ENCODE measurements at places on chromosomes 7 and 10.

DNA sequence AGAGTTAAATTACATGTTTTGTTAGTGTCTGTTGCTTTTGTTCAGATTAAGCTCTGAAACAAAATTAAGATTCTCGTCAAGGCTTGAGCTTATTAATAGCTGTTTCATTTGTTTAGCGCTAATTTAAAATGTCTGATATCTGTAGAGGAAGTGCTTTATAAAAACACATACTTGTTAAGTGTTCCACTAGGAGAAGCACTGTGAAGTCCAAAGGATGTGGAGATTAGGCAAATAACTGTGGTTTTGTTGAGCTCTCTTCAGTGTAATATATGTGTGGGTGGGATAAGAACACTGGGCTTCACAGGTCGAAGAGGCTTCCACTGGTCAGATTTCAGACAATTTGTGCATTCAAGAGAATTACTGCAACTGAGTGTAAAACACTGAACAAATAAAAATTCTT is 242.0 kb downstream of the AUTS2 start:
- no peak for DNase-seq

- no peak for DNase-seq
Observed at GRCh38 chr7:82395147-82395546, 48.4 kb downstream of the CACNA2D1 start.

DNA sequence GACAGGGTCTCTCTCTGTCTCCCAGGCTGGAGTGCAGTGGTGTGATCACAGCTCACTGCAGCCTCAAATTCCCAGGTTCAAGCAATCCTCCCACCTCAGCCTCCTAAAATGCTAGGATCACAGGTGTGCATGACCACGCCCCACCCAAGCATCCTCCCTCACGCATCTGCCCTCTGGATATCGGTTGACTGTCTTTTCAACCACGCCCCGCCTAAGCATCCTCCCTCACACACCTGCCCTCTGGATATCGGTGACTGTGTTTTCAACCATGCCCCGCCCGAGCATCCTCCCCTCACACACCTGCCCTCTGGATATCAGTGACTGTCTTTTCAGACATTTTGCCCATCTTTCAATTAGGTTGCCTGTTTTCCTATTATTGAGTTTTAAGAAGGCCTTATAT is 140.5 kb downstream of the MAD1L1 start:
- DNase-seq, result no peak

GRCh38 chr10:90592638-90593302 is 265.1 kb downstream of the HTR7 start:
- DNase-seq, result no peak

DNA sequence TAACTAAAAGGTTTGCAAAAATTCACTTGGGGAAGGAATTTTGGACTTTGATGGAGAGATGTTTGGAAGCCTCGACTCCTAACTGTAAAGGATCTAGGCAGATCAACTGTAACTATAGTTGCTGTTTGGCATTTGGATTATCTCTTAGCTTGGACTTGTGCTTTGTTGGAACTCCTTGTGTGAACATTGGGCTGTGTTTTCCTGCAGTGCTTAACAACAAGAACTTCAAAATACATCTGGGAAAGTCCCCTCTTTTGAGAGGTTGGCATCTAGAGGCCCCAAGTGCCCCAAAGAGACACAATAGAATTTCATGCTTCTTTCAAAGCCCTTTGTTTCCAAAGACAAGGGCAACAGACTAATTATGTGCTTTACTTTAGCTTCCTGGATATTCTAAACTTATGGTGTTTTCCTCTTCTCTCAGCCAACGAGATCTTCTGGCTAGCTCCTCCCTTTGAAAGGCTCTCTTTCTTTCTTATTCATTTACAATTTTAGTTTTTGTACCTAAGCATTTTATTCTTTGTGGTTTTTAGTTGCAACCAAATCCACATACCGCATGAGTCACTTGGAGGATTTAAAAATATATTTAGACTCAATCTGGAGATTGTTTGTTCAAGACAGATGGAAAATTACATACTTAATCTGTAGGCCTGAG is 11.6 kb downstream of the ABCA13 start:
- DNase-seq, result no peak

GRCh38 chr10:32982911-32983909 is 25.2 kb upstream of the ITGB1 start:
- DNase-seq, result no peak

DNA sequence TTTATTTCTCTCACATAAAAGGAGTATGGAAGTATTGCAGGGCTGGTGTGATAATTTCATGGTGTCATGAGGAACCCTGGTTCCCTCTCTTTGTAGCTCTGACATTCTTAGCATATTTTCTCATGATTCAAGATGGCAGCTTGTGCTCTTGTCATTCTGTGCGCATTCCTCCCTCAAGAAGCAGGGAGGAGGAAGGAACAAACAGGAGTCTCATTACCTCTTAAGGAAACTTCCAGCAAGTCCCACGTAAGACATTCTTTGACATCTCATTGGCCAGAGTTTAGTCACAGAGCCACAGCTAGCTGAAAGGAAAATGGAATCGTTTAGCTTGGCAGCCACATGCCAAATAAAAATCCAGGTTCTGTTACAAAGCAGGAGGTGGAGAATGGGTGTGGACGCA is 546.8 kb downstream of the LRMDA start:
- no peak for DNase-seq

DNA sequence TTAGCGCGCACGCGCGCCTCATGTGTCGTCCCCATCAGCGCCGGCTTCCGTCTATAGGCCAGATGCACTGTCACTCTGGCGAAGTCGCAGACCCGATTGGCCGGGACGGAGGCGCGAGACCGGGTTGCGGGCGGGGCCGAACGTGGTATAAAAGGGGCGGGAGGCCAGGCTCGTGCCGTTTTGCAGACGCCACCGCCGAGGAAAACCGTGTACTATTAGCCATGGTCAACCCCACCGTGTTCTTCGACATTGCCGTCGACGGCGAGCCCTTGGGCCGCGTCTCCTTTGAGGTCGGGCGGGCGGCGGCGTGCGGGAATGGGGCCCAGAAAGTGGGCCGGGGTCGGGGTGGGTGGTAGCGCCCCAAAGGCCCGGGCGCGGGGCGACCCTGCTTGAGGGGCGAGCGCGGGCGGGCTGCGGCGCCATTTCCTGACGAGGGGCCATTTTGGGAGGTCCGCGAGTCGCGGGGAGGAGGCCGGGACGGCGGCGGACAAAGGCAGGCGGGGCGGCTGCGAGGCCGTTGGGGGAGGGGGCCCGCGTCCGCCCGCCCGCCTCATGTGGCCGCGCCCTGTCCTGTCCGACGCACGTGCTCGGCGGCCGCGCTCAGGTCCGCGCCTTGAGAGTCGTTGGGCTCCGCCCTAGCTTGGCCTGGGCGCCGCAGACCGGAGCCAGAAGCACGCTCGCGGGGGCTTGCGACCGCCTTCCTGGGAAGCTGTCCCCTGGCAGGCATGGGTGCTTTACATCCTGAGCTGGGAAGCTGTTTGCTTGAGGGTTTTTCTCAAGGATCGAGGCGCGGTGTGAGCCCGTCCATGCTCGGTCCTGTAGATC is at the start of gene PPIA:
TSS of gene PPIA (plus strand) at position 178 of the 825 bp plus-strand sequence. CDS start at position 222, 44 bp downstream.
- DNase-seq, result peak; percentile 98

DNA sequence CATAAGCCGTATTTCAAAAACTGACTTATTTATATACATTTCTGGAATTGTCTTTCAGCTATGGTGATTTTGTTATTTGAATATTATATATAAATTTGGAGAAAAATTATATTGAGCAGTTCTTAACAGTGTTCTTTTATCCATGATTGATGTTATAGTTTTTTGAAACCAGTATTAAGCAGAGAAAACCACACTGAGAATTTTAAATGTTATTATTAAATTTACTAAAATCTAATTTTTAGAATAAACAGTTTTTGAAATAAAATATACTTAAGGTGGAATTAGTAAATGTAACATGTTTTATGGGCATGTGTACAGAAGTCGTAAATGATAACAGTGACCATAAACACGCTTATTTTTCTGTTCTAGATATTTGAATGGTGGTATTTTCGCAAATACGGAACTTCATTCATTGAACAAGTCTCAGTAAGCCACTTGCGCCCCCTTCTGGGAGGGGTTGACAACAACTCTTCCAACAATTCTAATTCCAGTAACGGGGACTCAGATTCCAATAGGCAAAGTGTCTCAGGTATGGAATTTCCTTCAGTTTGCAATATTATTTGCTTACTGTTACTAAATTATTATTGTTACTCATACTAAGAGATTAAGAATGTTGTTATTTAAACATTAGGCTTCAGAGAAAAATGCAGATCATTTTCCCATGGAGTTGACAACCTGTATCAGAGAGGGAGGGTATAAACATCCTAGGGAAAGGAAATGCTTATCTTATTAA is 166.1 kb downstream of the ST7 start:
- peak; percentile 58 for DNase-seq

- DNase-seq, result no peak
Observed at GRCh38 chr7:80481196-80481884, 30.5 kb downstream of the GNAT3 start.

- DNase-seq, result no peak
Observed at GRCh38 chr7:140165422-140165821, 11.4 kb downstream of the KDM7A start.

DNA sequence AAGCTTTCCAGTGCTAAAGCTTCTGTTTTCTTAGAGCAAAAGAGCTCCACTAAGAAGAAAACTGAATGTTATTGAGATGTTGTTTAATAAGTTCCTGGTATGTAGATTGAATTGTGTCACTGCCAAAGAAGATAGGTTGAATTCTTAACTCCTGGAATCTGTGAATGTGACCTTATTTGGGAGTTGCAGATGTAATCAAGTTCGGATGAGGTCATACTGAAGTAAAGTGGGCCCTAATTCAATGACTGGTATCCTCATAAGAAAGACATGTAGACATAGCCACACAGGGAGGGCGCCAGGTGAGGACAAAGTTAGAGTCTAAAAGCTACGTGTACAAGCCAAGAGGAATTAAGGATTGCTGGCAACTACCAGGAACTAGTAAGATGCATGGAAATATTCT is 732.1 kb upstream of the C7orf33 start:
- no peak for DNase-seq

- DNase-seq, result no peak
Observed at GRCh38 chr10:70551466-70551865, 51.1 kb downstream of the PRF1 start.

- DNase-seq, result no peak
Observed at GRCh38 chr7:1459920-1460820, 900 bp upstream of the MICALL2 start.

DNA sequence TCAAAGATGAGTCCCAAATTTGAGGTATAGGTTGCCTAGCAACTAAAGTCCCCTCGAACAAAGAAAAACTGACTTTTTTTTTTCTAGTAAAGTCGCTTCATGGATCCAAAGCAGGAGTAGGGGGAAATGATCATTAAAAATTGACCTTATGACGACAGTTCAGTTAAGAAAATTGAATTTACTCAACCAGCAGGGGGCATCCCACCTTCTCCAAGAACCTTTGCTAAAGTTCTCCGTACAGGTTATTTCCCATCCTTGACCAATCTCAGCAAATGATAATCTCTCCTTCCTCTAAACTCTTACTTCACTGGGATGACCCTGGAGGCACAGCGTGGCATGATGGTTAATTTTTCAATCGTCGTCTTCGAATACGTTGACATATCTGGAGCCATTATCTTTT is 228.3 kb downstream of the CALN1 start:
- no peak for DNase-seq

GRCh38 chr7:94656925-94657731 is 1.2 kb upstream of the SGCE start:
- no peak for DNase-seq

GRCh38 chr7:146262527-146262926 is 145.9 kb downstream of the CNTNAP2 start:
- no peak for DNase-seq

DNA sequence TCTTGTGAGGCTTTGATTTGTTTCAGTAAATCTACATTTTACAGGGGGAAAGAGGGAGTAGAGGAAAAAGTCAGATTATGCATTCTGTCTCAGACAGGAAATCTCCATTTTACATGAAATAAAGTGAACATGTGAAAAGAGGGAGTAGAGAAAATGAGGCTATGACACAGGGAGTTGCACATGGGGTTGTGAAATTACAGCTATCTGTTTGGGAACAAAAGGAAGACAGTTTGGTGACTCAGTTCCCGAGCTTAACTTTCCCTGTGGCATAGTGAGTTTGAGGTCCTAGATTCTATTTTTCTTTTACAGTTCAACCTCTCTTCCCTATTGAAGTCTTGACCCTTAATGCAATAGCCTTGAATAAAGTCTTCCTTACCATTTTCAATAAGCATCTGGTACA is 63.2 kb upstream of the AGR3 start:
- no peak for DNase-seq

GRCh38 chr10:83253011-83253671 is 886.2 kb upstream of the GHITM start:
- no peak for DNase-seq

- no peak for DNase-seq
Observed at GRCh38 chr7:95586951-95587301, 9.4 kb downstream of the PDK4 start.

- DNase-seq, result no peak
Observed at GRCh38 chr7:67618556-67619162, 622.0 kb downstream of the TYW1 start.

GRCh38 chr7:98988641-98989040 is 110.3 kb downstream of the TRRAP start:
- no peak for DNase-seq

GRCh38 chr10:16117305-16117695 is 257.0 kb upstream of the MINDY3 start:
- no peak for DNase-seq

GRCh38 chr10:83127942-83128575 is 1011.2 kb upstream of the GHITM start:
- no peak for DNase-seq

GRCh38 chr10:5043716-5044115 is 40.1 kb upstream of the AKR1C2 start:
- DNase-seq, result no peak

DNA sequence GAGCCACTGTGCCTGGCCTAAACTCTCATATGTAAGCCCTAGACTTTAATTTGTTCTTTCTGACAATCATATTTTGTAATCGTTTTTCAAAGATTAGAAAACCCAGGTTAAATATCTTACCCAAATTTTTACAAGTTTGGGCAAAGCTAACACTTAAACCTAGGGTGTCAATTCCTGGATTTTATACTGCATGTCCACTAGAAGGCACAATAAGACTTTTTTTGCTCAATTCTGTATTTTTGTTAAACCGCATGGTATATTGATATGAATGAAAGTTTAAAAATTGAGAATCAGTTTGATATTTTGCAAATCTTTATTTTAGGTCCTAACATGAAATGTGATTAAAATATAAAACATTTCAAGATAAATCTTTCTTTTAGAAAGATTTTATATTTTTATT is 29.3 kb downstream of the DYNC2I1 start:
- no peak for DNase-seq

DNA sequence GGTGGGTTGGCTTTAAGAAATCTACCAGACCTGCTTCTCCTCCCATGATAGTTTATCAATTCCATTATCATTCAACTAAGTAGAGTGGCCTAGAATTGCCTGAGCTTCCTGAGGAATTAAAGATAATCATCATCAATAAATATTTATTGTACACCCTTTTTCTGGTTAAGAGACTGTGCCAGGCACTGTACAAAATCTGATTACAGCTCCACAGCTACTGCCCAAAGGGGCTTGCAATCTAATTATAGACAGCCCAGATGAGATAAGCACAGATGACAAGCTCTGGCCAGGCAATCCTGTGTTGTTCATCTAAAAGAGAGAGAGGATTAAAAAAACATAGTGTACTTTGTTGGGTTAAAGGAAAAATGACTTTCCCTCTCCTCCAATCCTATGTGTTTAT is 586.4 kb downstream of the GATA3 start:
- DNase-seq, result no peak

Measured in stimulated activated CD4-positive, alpha-beta T cell treated with anti-CD3 and anti-CD28 coated beads, Interleukin-15, amount 100 ng/mL, for 1 hour (primary cell).